Midbrain (tissue), 1 donor: ENCODE measurements at places on chromosomes 16 and 17.

- no peak for DNase-seq
These were observed 45.3 kb downstream of the IL21R start for GRCh38 chr16:27447301-27447700.

DNA sequence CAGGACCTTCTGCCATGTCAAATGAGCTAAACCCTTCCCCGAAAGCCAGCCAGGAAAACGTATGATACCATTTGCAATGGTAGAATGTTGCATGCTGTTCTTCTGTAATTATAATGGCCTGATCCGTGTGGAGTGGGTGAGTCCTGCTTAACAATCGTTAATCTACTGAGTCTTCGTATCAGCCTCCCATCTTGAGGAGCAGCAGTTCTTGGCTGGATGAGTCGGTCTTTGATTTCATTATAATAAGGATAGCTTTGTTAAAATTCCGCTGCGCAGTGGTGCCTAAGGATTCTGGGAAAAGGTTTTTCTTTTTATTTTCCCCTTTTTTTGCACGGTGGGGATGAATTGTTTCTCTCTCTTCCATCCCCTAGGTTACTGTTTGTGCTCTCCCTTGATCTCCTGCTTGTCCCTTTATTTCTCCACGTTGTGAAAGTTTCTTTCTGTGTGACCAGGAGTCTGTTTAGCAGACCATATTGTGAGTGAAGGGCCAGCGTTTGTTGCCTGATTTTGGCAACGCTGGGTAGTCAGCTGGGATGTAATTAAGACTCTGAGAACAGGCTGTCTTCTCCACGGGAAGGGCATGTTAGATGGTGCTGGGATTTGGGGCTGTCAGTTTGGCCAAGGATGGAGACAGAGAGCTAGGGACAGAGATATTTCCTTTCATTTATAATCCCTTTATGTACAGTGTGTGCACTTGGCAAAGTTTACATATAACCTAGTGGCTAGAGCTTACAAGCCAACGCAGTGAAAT is 263.0 kb downstream of the FTO start:
- DNase-seq = peak; percentile 60

- no peak for DNase-seq
These were observed 7.3 kb upstream of the CBX8 start for GRCh38 chr17:79803997-79804855.

DNA sequence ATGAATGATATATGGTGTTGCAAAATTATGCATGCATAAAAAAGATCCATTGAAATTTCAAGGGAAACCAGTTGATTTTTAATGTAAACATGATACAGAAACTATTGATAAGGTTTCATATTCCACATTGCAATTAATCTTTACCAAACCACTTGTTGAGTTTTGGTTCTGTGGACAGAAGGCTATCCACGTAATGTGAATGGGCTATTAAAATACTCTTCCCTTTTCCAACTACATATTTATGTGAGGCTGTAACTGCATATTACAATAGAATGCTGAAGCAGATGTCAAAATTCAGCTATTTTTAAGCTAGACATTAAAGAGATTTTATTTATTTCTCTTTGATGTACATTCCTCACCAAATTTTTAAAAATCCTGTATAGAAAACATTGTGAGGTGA is 33.7 kb upstream of the VPS4A start:
- no peak for DNase-seq

DNA sequence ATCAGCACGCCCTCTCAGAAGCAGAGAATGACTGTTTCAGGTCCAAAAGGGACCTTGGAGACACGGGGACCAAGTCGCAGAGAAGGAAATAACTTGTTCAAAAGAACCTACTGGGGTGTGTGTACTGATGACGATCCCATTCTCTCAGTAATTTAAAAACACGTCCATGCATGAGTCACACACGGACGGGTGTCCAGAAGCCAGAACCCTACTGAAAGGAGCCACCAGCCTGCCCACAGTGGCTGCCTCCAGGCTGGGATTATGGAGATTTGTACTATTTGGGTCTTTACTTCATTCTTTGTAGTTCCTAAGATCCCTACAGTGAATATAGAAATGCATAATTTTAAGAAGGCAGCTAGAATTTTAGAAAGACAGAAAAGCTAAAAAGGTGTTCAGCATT is 27.8 kb downstream of the TMEM204 start:
- no peak for DNase-seq
